Fibroblast of the conjunctiva (primary cell): ENCODE measurements at places on chromosomes 6 and 20.

DNA sequence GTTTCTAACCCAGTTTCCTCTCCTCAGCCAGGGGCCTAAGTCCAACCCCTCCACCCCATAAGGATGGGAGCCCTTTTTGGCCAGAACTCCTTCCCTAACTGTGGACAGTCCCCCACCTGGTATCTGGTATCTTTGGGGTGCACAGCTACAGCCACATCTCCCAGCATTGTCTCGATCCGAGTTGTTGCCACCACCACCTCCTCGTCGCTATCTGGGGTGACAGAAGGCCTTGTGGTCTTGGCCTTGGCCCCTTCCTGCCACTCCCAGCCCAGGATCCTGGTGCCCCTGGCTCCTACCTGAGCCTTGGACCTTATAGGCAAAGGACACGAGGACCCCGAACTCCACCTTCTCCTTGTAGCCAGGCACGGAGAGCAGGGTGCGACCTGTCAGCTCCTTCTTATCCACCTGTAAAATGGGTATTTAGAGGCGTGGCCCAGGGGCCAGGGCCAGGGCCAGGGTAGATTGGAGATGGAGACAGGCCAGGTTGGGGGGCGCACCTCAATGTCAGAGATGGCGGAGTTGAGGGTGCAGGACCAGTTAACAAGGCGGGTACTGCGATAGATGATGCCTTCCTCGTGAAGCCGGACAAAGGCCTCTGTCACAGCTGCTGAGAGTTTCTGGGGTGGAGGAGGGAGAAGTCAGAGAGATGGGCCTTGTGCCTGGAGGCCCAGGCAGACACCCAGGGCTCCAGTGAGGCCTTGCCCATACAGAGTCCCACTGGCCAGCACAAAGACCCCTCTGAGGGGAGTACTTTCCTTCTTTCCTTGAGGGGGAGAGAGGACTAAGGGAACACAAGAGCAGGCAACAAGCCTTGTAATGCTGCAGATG is 7.2 kb upstream of the VWA7 start:
- DNase-seq = no peak

GRCh38 chr6:28254121-28254519 is 2.1 kb upstream of the ZKSCAN4 start:
- DNase-seq = no peak

- DNase-seq = no peak
Measured at GRCh38 chr6:25542984-25543910, 108.8 kb upstream of the SCGN start.

- DNase-seq = no peak
Measured at GRCh38 chr6:8389036-8389818, 46.1 kb downstream of the SLC35B3 start.

DNA sequence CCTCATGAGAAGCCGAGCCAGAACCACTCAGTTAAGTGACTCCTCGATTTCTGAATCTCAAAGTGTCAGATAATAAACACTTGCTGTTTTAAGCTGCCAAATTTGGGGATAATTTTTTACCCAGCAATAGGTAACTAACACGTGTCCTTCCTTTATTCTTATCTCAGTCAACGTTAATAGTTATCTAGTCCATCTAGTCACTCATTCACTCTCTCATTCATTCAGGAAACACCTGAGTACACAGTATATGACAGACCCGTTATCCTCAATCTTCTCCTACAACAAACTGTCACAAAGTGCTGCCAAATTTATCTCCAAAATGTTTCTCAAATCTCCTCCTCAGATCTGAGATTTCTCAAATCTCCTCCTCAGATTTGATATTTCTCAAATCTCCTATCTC is 13.1 kb downstream of the FAM184A start:
- DNase-seq = no peak
